ENCODE measurements at places on chromosomes 4 and X.

DNA sequence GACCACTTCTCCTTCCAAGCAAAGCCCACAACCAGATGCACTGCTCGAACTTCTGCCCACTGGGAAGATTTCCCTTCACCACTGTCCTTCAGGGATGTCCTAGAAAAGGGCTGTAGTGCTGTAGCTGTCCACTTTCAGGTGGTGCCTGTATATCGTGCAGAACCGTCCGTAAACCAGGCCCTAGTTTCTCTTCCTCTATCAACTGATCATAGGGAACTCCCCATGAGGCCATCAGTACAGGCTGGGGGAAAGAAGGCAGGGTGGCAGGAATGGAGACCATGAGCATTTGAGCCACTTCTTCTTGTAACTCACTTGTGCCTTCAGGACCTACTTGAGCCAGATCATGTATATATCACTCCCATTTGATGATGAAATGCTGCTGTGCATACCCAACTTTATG lies 57.3 kb upstream of the FAM9B start:
- DNase-seq: no peak

GRCh38 chr4:8387615-8388527 lies 52.7 kb downstream of the ACOX3 start:
- no peak for DNase-seq

DNA sequence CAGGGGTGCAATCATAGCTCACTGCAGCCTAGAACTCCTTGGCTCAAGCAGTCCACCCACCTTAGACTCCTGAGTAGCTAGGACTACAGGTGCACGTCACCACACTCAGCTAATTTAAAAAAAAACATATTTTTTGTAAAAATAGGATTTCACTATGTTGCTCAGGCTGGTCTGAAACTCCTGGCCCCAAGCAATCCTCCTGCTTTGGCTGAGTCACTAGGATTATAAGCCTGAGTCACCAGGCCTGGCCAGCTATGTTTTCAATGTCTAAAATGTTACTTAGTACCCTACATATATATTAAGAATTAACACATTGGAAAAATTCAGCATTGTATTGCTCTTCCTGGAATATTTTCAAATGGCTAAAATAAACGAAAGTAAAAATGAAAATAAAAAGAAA lies 37.5 kb downstream of the PNPLA4 start:
- DNase-seq: no peak

DNA sequence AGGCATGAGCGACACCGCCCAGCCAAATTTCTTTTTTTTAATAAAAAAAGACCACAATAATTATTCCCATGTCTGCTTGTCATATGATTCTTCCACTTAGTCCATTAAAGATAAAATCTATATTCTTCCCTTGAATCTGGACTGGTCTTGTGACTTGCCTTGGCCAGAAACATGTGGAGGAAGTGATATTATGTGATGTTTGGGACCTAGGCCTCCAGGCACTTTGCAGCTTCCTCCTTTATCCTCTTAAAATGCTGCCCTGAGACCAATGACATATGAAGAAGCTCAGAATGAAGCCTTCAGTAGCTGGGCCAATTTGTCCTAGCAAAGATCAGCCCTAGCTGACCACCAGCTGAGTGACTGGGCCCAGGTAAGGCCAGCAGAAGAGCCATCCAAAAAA lies 250.0 kb downstream of the INPP4B start:
- DNase-seq: no peak

- DNase-seq: no peak
These were observed 98.5 kb upstream of the MAP3K15 start for GRCh38 chrX:19613645-19614323.

DNA sequence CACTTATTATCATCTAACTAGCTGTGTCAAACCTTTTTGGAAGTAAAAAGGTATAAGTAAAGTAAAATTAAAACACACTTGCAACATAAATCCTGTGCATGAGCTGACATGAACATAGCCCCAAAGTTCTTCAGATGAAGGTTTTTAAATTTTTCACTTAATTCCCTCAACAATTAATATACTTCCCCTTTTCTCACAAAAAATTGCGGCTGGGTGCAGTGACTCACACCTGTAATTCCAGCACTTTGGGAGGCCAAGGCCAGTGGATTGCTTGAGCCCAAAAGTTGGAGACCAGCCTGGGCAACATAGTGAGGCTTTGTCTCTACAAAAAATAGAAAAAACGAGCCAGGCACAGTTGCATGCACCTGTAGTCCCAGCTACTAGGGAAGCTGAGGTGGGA lies 16.8 kb downstream of the RASGEF1B start:
- DNase-seq: no peak

DNA sequence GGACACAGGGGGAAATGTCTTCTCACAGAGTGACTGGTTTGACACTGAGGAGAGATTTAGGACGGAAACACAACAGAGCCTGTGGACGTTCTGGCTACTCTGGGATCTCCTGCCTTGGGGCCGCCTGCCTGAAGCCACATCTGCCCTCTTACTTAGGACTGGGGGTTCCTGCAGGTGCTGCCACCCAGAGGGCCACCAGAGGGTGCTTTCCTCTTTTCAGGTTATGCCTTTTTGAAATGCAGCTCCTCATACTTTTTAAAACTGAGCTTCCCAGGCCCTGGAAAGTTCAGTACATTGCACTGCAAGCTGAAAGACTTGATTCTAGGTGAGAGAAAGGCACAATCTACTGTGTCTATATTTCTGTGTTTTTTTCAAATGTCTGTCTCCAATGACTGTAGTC lies 92.2 kb upstream of the PGRMC2 start:
- DNase-seq: no peak

DNA sequence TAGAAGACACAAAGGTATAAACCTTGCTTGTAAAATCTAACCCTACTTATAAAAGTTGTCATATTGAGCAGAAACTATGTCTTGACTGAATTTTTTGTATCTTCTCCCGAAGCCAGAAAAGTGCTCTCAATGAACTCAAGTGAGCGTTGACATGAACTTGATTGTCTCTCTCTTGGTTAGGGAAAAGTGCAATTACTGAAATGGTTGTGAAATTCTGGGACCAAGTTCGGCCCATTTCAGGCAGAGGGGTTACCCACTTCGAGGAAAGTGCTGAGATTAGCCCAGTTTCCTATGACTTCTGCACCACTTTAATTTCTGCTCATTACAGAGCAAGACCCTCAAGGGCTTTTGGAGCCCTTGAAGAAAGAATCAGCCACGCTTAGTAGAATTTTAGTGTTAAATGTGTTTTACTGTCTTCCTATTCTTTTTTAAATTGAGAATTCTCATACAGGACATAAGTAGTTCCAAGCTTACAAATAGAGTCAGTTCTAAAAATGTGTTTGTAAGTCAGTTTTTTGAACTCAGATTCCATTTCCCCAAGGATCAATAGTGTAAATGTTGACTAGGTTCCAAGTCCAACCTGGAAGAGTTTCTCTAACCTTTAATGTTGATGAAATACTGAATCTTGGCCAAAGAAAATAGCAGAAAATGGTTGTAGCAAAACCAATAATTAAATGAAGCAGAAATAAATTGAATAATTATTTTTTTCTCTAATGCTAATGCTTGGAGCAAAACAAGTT lies 125.7 kb upstream of the ACSL4 start:
- DNase-seq: no peak

DNA sequence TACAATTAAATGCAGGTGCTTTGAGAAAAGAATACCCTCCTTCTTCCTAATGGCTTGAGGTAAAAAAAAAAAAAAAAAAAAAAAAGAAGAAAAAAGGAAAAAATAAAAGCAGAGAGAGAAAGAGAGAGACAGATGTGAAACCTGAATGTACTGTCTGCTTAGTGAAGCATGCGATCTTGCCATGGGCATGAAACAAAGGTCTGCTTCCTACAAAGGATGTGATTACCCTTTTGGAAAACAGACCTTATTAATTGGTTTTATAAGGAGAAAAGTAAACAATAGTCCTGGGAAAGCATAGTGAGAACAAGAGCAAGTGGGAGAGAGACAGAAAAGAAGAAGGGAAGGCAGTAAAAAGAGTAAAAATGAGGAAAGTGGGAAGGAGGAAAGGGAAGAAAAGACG lies 526.1 kb upstream of the PABPC4L start:
- DNase-seq: no peak

All from effector CD4-positive, alpha-beta T cell (primary cell).